ENCODE measurements at places on chromosomes 5 and 9.

- DNase-seq: no peak
These were observed 3.3 kb upstream of the PBX3 start for GRCh38 chr9:125743682-125744428.

- no peak for DNase-seq
These were observed 5.5 kb downstream of the ASTN2 start for GRCh38 chr9:117409321-117409720.

DNA sequence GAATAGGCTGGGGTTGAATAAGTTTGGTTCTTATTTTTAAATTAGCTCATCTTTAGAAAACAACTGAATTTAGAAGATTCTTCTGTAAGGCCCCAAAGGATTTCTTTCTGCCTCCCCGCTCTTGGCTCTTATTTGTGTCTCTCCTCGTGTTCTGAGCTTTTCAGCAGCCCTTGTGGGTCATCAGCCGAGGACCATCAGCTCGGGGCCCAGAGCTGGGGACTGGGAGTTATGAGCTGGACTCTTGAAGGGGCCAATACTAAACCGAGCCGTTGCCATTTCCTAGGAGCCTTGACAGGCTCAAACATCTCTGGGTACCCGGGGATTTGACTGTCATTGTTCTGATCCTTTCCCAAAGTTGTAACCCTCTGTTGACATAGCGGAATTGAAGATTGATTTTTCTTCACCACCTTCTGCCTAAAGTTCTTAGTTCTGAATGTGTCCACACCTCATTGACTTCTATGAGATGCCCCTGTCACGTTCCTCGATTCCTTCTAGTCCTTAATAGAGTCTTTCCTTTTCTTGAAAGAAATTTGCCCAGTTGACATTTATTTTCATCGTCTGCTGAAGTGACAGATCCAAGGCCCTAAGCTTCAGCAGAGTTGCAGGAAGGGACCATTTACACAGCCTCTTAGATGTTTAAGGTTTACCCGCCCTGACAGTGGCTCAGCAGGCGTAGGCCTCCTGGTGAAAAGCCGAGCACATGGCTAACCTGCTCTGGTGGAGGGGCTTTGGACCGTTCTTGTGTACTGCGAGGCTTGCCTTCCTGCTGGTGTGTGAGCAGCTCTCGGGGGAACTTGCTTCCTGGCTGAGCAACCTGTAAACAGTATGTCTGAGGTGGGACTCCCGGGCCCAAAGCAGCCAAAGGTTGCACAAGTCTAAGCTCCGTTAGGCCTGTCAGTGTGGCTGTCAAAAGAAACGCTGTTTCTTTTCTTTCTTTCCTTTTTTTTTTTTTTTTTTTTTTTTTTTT is 24.0 kb downstream of the ABL1 start:
- DNase-seq: no peak

DNA sequence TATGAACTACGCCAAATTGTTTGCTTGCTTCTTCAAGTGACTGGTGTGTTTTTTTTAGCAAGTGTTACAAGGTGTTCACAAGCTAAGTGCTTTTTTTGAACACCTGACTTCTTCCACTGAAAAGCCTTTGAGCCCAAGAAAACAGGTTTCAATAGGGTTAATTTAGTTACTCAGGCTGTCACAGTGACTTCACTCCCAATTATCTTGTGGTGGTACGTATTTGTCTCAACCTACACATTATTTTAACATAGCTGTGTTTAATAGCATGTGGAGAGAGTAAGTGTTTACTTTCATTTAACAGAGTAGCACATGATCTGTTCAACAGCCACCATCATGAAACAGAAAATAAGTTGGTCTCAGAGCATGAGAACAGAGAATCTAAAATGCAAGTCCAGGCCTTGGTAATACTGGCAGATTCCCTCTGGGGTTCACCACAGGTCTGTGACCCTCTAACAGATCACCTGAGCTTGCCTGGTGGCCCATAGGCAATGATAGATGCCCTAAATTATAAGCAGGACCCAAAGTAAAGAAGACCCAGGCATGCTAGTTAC is 267.7 kb upstream of the SMARCA2 start:
- DNase-seq: no peak

DNA sequence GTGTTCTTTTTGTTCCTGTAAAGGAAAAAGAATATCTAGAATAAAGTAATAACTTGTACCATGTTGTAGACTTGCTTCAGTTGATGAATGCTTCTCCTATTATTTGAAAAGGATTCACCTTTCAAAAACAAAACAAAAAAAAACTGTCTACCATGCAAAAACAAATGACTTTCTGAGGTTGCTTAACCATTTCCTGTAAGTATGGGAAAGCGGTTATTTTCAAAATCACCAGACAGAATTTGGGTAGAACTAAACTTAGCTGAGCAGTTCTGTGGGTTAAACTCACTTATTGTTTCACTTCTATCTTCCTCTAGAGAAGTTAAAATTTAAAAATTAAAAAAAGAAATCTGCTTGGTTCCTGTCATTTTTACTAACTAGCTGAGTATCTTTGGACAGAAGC is 25.2 kb downstream of the LNPEP start:
- DNase-seq: no peak

GRCh38 chr9:68585034-68585761 is 44.5 kb upstream of the TMEM252 start:
- no peak for DNase-seq

GRCh38 chr9:95079461-95079860 is 238.0 kb downstream of the FANCC start:
- DNase-seq: no peak

DNA sequence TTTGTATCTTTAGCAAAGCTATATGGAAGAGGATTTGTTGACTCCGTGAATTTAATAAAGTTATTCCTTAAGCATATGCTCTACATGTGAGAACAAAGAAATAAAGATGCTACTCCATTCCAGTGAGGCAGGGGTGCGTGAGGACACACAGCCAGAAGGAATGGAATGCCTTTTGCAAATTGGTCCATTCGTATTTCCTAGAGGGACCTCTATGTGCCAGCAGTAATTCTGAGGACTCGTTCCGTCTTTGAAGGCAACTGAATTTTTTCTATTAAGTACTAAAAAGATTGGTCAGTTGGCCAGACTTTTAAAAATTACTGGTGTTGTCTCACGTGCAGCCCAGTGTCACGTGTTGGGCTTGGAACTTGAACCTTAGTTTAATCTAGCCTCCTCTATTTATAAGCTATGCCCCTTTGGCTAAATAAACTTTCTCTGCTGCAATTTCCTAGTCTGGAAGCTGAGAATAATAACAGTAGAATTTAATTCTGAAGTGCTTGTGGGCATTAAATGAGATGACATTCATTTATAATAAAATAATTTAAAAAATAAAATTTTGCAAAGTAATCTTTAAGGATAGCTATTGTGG is 13.9 kb downstream of the RAI14 start:
- no peak for DNase-seq

GRCh38 chr5:128111818-128112448 is 28.4 kb downstream of the SLC12A2 start:
- no peak for DNase-seq

DNA sequence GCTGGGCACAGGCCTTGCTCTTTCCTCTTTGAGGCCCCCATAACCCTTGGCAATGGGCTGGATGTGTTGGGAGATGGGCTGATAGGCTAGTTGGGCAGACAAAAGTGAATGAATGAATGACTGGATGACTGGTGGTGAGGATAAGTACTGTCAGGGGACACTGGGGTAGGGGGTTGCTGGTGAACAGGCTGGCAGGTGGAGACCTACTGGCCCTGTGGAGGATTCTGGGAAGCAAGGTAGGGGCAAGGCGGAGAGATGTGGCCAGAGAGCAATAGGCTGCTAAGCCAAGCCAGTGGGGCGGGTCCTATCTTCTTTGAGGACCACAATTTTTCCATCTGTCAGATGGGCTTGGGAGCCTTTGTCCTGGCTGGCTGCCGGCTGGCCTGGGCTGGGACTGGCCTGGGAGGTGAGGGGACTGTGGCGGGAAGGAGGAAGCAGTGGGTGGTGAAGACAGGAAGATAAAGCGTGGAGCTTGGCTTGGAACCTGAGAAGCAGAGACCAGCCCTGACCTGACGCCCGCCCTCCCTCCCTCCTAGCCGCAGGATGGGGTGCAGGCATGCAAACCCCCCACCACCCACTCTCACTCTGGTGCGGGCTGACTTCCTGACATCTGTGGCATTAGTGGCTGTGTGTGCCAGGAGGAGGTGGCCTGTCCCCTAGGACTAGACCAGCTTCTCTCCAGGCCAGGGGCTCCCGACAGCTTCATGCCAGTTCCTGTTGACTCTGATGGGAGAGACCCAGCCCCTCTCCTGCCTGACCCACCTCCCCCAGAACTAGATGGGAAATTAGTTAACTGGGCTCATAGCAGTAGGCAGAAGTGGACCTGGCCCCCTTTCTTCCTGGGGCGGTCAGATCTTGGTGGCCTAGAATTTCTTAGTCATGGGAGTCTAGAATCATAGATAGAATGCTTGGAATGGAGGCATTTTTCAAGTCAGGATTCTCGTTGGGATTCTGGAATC is 9.5 kb downstream of the CXXC5 start:
- no peak for DNase-seq
